ENCODE measurements at places on chromosomes 1 and 21. TPM values are rescaled to one million over a fixed set of nuclear protein-coding genes. Genes with fewer than 3 reads are reported as not detected.

The SPRR2A gene
- not detected for total RNA-seq

DNA sequence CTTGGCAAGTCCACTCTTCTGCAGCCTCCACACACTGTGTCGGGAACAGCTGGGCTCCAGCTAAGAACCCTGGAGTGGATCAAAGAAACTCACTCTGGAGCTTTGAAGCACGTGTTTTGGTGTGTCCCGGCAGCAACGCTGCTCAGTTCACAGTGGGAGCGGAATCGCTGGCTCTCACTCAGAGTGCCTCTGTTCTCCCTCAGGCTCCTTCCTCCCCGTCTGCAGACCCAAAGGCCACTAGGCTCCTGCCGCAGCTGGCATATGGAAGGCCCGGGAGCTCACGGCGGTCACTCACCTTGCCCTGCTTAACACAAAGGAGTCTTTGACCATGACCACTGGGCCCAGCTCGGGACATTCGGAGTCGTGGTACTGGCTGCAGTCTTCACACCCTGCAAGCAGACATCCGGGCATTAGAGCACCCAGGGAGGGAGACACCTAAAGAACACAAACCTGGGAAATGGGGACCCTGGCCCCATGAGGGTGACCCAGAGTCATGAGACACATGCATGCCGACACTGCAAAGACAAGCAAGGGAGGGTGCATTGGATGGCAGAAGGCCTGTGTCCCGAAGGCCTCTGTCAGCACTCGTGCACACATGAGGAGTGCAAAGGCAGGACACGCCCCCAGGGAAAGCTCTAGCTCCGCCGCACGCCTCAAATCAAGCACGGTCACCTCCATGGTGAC is 19.7 kb downstream of the PRDM15 start:
- H3K4me3 ChIP-seq: no peak overlapping the region
- peaks cover 31% of the 10 kb centered on the region for H3K36me3 ChIP-seq
- no peaks in the 10 kb centered on the region for H3K4me1 ChIP-seq
- H3K27me3 ChIP-seq: no peaks in the 10 kb centered on the region
- no peak for DNase-seq
- H3K27ac ChIP-seq: no peak overlapping the region

DNA sequence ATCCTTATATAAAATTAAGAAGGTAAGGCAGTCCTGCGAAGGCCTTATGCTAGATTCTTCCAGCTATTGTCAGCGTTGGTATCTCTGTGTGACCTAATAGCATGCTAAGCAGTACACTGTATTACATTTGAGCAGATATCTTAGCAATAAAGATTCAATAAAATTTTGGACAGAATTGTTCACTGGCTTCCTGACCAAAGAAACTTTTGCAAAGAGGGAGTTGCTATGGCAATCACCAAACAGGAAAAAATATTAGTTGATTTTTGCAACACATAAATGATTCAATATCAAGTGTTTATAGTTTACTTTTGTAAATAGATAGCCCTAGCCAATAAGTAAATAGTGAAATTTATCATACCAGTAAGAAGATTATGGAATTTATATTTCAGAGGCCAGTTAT is 31.0 kb upstream of the PLEKHO1 start:
- no peak overlapping the region for H3K27ac ChIP-seq
- H3K4me1 ChIP-seq: no peaks in the 10 kb centered on the region
- no peaks in the 10 kb centered on the region for H3K27me3 ChIP-seq
- DNase-seq: no peak

DNA sequence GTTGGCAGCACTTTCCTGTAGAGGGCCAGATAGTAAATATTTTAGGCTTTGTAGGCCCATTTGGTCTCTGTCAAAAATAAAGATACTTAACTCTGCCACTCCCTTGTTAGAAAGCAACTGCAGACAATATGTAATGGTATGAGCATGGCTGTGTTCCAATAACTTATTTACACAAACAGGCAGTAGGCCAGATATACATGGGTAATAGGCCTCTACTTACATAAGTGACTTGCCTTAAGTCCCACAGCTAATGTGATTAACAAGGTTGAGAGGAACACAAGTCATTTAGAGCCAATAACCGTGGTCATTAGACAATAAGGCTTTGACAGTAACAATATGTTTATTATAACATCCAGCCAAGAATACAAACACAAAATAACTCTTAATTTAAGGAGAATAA is 17.4 kb downstream of the CCT8 start:
- no peaks in the 10 kb centered on the region for H3K27me3 ChIP-seq
- H3K4me1 ChIP-seq: no peaks in the 10 kb centered on the region
- DNase-seq: no peak
- H3K27ac ChIP-seq: no peak overlapping the region
- peaks cover 53% of the 10 kb centered on the region for H3K36me3 ChIP-seq

GRCh38 chr1:85397490-85398032 is 67.4 kb downstream of the DDAH1 start:
- DNase-seq: no peak
- H3K36me3 ChIP-seq: peaks cover 4% of the 10 kb centered on the region
- H3K27me3 ChIP-seq: no peaks in the 10 kb centered on the region
- H3K27ac ChIP-seq: no peak overlapping the region
- no peak overlapping the region for H3K4me3 ChIP-seq

GRCh38 chr21:39503123-39503762 is 51.5 kb downstream of the SH3BGR start:
- H3K27me3 ChIP-seq: no peaks in the 10 kb centered on the region
- no peaks in the 10 kb centered on the region for H3K36me3 ChIP-seq
- no peak overlapping the region for H3K27ac ChIP-seq
- H3K4me3 ChIP-seq: no peak overlapping the region

GRCh38 chr1:19668888-19669287 is 4.2 kb downstream of the HTR6 start:
- H3K4me1 ChIP-seq: no peaks in the 10 kb centered on the region
- peaks cover 18% of the 10 kb centered on the region for H3K27me3 ChIP-seq
- no peaks in the 10 kb centered on the region for H3K36me3 ChIP-seq
- DNase-seq: no peak
- H3K27ac ChIP-seq: no peak overlapping the region

The LIN28A gene
- total RNA-seq: 1,267 TPM

DNA sequence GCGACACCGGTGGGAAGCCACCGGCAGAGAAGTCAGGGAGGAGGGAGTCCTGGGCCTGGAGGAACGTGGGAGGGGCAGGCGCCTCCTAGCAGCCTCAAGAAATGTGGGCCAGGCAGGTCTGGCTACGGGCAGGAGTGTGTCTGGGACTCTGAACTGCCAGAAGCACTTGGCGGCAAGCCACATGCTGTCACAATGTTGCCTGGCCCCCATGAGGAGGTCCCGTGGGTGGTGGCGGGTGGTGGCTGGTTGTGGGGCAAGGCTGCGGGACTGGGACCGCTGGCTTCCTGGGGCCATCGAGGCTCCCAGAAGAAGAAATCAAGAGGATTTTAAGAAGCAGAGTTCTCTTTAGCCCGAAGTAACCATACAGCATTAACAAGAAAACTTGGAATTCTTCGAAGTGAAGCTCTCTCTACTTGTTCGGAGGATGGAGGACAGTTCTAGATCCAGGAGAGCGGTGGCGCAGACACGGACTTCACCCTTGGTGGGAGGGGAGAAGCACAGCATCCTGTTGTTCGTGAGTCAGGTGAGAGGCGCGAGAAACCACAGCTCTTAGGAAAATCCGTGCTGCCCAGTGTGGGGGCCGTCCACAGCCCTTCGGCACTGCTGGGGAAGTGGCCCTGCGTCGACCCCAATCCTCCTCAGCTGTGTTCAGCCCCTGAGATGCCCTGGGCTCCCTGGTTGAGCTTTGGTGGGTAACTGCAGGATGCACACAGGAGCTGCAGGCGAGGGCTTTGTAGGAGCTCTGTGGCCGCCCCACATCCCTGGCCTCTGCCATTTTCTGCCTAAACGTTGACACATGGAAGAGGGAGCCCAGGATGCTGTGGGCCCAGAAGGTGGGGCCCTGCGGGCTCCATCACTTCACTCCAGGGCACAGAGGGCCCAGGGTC is 12.4 kb downstream of the SKI start:
- no peak for DNase-seq
- H3K4me1 ChIP-seq: no peaks in the 10 kb centered on the region

The KRTAP23-1 gene
- total RNA-seq: not detected

DNA sequence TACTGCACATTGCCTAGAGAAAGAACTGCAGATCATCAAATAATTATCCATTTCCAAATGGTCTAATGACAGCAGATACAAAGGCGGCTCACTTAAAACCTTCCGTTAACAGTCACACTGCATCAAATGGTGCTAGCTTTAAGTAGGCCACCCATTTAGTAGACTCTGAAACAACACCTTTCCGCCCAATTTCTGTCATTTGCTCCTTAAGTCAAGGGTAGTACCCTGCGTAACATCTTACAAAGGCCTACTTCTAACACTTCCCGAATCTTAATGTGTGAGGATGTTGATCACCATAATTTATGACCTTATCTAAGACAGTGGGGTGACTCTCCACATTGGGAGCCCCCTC is 692 bp upstream of the RALGPS2 start:
- DNase-seq: no peak
- no peaks in the 10 kb centered on the region for H3K4me1 ChIP-seq
- no peaks in the 10 kb centered on the region for H3K27me3 ChIP-seq
- peak overlapping the region; percentile 89 for H3K4me3 ChIP-seq

- H3K4me3 ChIP-seq: no peak overlapping the region
- no peak overlapping the region for H3K27ac ChIP-seq
- H3K36me3 ChIP-seq: no peaks in the 10 kb centered on the region
- H3K4me1 ChIP-seq: no peaks in the 10 kb centered on the region
- DNase-seq: no peak
- H3K27me3 ChIP-seq: no peaks in the 10 kb centered on the region
These were observed 598.8 kb downstream of the PLPP3 start for GRCh38 chr1:55980582-55980981.

- peaks cover 8% of the 10 kb centered on the region for H3K4me1 ChIP-seq
- peak; percentile 52 for DNase-seq
- peak overlapping the region; percentile 79 for H3K4me3 ChIP-seq
- H3K27ac ChIP-seq: no peak overlapping the region
These were observed 6.7 kb downstream of the LMO4 start for GRCh38 chr1:87335175-87335884.

DNA sequence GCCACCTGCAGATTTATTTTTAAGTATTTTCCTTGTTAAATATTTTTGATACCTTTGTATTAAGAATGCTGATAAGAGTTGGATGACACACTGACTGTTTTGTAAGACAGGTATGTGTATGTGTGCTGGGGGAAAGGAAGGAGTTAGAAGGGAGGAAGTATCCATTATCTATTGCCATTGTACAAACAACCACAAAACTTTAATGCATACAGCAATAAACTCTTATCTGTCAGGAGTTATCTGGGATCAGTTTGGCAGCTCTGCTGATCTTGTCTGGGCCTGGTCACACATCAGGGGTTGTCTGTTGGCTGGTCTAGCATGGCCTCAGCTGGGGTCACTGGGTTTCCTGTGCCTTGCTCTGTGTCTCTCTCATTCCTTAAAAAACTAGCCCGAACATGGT is 423.9 kb upstream of the USP24 start:
- H3K4me1 ChIP-seq: no peaks in the 10 kb centered on the region
- H3K36me3 ChIP-seq: no peaks in the 10 kb centered on the region
- DNase-seq: no peak

- H3K4me3 ChIP-seq: no peak overlapping the region
- peaks cover 4% of the 10 kb centered on the region for H3K4me1 ChIP-seq
- DNase-seq: no peak
These were observed 387.8 kb upstream of the ADGRL2 start for GRCh38 chr1:81412954-81413353.

The OR2T11 gene
- not detected for total RNA-seq

DNA sequence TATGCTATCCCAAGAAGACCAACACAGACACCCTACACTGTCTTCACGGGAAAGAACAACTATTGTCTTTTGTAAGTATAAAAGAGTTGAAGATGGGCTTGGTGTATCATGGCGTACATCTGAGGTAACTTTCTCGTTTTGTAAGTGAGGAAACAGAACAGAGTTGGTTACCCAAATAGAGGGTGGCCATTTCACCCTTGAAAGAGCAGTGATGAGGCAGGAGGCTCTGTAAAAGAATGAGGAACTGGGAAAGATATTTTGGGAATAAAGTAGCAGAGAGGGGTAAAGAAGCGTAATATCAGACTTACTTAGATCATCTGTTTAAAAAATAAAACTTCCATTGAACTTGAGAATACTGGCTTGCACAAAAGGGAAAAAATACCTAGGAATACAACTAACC is 18.9 kb downstream of the FCRL2 start:
- no peak for DNase-seq
- H3K27me3 ChIP-seq: no peaks in the 10 kb centered on the region
- no peak overlapping the region for H3K27ac ChIP-seq
- no peak overlapping the region for H3K4me3 ChIP-seq
- 0 out of 3 replicates have a peak, but pooled peaks cover 4% of the 10 kb centered on the region for H3K36me3 ChIP-seq

GRCh38 chr1:156706657-156707416 is 1.5 kb upstream of the CRABP2 start:
- H3K27ac ChIP-seq: no peak overlapping the region
- peak; percentile 82 for DNase-seq
- H3K27me3 ChIP-seq: peaks cover 3% of the 10 kb centered on the region
- H3K36me3 ChIP-seq: peaks cover 2% of the 10 kb centered on the region

- no peaks in the 10 kb centered on the region for H3K36me3 ChIP-seq
- no peak overlapping the region for H3K4me3 ChIP-seq
- H3K4me1 ChIP-seq: no peaks in the 10 kb centered on the region
- H3K27me3 ChIP-seq: no peaks in the 10 kb centered on the region
These were observed 92.7 kb downstream of the SUSD4 start for GRCh38 chr1:223271085-223271781.

GRCh38 chr1:107378426-107378825 is 237.6 kb downstream of the NTNG1 start:
- no peak overlapping the region for H3K4me3 ChIP-seq
- no peaks in the 10 kb centered on the region for H3K27me3 ChIP-seq
- no peaks in the 10 kb centered on the region for H3K4me1 ChIP-seq

- no peak for DNase-seq
- no peak overlapping the region for H3K27ac ChIP-seq
- H3K27me3 ChIP-seq: no peaks in the 10 kb centered on the region
- no peaks in the 10 kb centered on the region for H3K36me3 ChIP-seq
These were observed 61.1 kb upstream of the FBXO28 start for GRCh38 chr1:224052772-224053171.

GRCh38 chr1:198155253-198155652 is 1.5 kb upstream of the NEK7 start:
- DNase-seq: no peak
- H3K27ac ChIP-seq: no peak overlapping the region
- no peaks in the 10 kb centered on the region for H3K36me3 ChIP-seq
- no peaks in the 10 kb centered on the region for H3K27me3 ChIP-seq
- no peak overlapping the region for H3K4me3 ChIP-seq

DNA sequence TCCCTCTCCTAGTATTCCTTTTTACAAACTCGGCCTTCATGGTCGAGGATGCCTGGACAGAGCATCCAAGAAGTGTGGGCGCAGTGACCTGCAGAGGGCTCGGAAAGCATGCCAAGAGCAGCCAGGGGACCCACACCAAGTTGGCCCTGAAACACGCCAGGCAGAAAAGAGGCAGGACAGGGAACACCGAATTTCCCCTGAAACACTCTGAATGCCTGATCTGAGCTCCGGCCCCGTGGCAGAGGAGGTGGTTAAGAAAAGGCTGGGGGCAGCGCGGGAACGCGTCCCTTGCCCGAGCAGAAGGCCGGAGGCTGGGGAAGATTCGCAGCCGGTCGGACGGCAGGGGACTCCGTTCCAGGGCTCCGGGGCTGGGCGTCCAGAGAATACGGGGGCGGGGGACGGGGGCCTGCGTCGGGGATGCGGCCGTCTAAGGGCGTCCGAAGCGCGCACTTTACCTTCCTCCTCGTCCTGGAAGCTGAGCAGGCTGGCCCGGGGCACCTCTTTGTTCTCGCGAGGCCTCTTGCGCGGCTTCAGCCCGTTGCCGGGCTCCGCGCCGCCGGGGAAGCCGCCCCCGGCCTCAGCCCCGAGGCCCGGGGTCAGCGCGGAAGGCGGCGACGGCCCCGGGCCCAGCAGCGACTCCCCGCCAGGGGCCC is 558 bp downstream of the PAXBP1 start:
- H3K4me3 ChIP-seq: peak overlapping the region; percentile 100
- peaks cover 40% of the 10 kb centered on the region for H3K36me3 ChIP-seq
- H3K27ac ChIP-seq: no peak overlapping the region
- no peaks in the 10 kb centered on the region for H3K4me1 ChIP-seq
- peak; percentile 57 for DNase-seq

Data from H9 (cell line).